LHCN-M2 (cell line): ENCODE measurements at places on chromosomes 1 and 21.

DNA sequence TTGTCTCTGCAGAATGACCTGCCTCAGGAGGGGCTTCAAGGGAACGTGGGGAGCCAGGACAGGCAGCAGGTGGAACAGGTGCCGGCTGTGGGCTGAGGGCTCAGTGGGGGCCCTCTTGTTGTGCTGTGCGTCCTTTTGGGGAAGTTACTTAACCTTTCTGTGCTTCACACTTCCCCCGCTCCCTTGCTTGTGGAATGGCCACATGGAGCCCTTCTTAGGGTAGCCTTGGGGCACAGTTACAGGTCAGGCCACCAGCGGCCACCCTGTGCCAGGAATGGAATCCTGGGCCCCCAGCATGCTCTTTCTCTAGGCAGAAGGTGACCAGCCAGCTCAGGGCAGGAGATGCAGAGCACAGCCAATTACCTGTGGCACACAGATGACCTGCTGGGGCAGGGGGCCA, 2.6 kb downstream of the IKBKE start:
- no peak for DNase-seq

- no peak for DNase-seq
Measured at GRCh38 chr1:189783456-189783855, 694.2 kb downstream of the BRINP3 start.

GRCh38 chr1:107750364-107750959, 214.5 kb downstream of the VAV3 start:
- DNase-seq, result peak; percentile 64

- peak; percentile 44 for DNase-seq
Measured at GRCh38 chr21:37368541-37369279, 2.1 kb downstream of the DYRK1A start.

DNA sequence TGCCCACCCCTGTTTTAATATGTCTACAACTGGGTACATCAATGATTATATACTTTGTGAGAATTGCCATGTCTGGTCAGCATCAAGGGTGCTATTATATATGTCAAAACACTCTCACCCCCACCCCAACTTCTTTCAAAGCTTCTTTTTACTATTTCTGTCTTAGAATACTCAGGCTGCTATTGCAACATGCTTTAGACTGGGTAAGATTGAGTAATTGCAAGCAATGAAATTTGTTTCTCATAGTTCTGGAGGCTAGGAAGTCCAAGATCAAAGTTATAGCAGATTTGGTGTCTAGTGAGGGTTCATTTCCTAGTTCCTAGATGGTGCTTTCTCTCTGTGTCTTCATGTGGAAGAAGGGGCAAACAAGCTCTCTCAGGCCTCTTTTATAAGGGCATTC, 100.5 kb upstream of the KCNK1 start:
- DNase-seq, result no peak

DNA sequence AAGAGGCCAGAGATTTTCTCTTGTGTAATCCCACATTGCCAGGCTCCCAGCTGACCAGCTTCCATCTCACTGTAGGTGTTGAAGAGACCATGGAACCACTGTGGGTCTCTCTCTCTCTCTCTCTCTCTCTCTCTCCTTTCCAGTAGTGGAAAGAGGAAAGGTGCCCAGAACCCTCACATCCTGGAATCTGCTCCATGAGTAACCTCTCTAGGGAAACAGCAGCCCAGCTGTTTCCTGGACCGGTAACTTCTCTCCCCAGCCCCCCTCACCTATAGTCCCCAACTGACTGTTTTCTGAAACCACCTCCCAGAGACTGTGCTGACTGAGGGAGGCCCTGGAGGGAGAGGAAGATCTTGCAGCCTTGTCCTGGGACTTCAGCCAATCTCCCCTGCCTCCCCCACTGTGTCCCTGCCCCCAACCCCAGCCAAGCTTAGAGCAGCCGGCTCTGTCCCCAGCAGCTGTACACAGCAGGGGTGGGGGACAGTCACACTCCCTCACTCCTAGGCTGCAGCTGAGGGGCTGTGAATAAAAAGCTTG, 20.6 kb upstream of the SLC45A3 start:
- no peak for DNase-seq

DNA sequence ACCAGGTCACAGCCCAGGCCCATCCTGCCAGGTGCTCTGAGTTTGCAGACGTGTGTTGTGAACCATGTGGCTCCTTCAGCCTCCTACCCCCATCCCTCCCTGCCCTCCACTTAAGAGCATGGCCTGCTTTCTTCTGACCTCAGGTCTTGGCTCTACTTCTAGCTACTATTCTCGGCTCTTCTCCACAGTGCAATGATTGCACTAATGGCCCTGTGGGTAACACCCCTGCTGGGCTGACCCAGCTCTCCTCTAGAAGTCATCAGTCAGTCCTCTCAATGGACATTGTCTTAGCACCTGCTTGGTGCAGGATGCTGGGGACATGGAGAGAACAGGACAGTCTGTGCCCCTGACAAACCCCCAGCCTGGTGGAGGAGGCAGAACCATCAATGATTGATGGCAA, 22.2 kb upstream of the IFFO2 start:
- DNase-seq, result no peak

GRCh38 chr1:198756470-198756869, 117.6 kb downstream of the PTPRC start:
- DNase-seq, result peak; percentile 35

DNA sequence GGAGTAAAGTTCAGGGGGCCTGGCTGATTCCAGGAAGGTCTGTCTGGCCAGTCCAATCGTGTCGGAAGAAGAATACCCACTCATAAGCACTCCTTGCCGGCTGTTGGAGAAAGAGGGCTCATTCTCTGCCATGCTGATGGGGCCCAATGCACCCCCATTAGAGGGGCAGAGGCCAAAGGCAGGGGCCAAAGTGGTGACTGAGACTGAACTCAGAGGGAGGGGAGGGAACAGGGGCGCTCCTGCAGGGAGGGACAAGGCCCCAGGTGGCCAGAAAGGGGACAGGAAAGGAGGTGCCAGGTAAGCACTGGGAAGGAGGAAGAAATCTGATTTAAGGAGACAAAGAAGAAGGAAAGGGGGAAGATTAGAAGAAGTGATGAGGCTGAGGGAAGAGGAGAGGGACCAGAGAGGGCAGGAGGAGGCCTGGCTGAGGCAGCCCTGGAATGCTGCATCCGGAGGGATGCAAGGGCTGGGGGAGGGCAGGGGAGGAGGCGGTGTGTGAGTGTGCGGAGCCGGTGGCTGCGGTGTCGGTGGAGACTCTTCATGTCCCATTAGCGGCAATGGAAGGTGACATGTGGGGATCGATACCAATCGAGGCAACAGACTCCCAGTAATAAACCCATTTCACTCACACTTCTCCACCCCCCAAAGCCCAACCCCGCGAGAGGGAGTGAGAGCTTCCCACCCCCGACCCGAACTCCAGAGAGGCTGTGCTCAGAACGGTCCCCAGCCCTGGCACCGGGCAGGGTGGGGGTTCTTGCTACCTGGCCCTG, 12.0 kb upstream of the ETV3L start:
- no peak for DNase-seq

DNA sequence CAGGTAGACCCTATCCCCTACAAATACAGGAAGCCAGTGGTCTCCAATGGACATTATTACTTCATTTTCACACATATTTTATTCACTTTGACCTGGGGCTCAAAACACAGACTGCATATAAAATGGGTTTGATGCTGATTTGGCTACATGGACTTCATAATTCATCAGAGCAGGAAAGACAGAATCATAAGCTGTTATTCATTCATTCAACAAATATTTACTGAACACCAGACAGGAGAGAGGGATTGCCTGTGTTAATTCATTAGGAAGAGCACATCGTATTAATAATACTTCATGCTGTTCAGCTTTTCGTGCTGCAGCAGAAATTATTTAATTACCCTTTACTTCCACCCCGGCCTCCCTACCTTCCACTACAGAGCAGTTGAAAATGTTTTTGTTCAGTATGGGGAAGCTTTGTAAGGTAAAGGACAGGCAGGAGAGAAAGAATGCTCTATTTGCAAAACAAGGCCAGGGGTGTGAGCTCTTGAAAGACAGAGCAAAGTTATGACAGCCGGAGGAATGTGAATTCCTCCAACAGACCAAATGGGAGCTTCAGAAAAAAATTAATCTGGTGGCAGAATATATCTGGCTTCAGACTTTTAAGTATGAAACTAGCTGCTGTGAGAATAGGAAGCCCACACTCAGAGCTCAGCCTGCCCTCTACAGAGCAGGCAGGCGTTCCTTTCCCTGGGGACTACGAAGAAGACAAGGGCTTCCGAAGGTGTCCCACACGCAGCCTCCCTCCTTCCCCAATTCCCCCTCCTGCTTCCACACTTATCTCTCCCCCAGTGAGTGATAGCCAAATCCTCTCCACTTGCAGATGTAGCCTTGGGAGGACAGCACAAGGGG, 58.0 kb downstream of the MDM4 start:
- DNase-seq, result no peak

DNA sequence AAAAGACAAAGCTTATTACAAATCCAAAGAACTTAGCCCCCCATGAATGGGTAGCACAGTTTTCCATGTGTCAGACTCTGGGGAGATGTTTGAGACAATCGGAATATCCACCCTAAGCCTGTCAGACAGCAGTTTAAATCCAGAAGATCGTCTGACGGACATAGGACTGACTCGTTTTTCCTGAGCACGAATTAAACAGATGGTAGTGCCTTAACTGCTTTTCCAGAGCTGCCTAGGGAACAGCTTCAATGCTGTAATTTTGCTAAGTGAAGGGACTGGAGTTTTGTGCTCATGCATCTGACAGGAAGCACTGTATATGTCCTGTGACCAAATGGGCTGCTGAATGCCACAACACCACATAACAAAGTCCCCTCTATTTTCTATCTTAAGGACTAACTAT, 48.6 kb downstream of the PCNX2 start:
- no peak for DNase-seq

DNA sequence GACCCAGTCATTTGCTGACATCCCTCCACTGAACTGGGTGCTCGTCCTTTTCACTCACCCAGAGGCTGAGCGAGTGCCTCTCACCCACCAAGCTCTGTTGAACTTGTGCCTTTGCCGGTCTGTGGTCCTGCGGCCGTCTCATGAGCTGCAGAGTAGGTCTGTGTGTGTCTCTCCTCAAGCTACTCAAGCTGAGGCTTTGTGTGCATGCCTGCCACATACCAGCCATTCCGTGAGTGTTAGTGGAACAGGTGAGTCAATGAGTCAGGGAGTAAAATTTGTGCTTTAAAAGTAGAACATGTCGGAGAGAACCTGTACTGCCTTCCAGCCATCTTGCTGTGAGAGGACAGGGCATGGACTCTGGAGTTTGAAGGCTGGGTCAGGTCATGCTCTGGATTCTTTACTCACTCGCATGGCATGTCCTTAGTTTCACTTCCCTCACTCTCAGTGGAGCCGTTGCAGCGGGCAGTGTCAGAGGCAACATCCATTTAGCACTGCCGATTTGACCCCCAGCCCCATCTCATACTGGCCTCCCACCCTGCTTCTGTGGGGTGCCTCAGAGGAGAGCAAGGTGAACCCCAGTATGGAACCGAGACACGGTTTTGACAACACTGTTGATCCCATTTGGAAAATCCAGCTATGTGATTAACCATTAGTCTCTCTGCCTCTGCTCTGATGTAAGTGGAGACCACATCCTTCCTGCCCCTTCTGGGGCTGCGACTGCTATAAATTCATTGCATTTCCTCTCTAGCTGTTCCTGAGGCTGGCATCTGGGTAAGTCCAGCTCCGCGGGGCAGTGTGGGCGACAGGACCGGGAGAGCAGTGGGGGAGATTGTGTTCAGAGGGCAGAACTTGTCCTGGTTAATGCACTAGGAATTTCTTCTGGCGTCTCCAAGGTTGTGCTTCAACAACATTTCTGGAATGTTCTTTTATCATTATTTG, at the start of gene NLRP3:
Gene NLRP3 (plus strand): TSS at position 751 of the 939 bp plus-strand sequence. CDS start 2,628 bp downstream, outside the sequence.
- DNase-seq, result peak; percentile 32

- peak; percentile 85 for DNase-seq
Measured at GRCh38 chr1:97832481-97832880, 88.4 kb downstream of the DPYD start.

- no peak for DNase-seq
Measured at GRCh38 chr1:37983546-37983945, 6.3 kb downstream of the SF3A3 start.

GRCh38 chr1:21295002-21295401, 4.7 kb upstream of the ECE1 start:
- DNase-seq, result no peak

- DNase-seq, result peak; percentile 88
Measured at GRCh38 chr1:198788561-198789064, 149.8 kb downstream of the PTPRC start.

DNA sequence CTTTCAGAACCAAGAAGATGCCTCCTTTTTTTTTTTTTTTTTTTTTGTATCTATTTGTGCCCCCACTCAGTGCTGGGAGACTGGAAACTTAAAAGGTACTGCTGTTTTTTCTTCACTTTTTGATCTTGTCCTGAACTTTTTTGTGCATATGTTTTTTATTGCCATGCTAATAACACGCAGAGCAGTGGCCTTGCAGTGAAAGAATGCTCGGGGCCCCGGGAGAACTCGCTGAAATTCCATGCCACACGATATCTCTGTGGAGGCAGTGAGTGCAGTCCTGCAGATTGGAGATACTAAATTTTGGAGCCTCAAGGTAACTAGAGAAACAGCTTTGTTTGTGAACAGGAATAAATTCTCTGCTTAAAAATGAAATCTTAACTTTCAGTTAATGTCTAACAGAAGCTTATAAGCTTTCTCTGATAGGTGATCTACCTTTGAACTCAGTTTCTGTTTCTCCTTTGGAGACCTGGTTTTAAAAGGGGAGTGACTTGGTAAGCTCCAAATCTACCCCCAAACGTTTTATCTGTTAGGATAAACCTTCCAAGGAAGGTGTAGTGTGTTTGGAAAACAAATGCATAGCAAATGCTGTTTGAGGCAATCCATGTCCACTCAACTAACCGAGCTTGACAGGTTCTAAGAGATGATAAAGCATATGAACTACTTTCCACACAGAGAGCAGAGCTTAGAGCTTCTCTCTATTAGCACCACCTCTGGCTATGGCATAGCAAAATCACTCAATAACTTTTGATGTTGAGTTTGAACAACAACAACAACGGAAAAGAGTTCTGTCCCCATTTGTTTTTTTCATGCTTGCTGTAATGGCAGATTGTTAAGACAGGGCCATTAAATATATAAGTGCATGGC, 113.7 kb upstream of the PLXNA2 start:
- no peak for DNase-seq

DNA sequence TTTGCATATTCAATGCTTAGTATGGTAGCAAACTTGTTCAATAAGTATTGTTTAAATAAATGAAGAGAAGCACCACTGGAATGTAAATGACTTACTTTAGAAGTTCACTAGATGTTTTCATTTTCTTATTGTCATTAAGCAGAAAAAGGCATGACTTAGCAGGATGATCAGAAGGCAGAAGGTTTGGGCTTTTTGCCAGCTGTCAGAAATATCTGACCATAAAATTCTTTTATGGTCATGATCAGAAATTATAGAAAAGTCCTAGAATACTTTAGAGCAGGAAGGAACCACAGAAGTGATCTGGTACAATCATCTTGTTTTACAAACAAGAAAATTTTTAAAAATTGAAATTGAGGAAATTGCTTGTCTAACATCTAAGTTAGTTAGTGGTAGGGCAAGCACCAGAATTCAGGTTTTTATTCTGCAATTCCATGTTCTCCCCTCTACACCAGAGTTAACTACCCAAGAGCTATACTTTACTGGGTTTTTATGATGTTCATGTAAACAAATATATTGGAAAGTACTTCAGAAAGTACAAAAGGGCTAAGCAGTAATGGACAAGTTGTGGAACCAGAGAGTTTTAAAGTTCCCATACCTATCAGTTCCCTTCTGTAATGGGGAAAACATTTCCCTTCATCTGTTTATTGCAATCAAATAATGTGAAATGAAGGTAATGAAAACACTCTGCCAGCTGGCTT, 10.1 kb downstream of the FMO5 start:
- no peak for DNase-seq
